ENCODE measurements at places on chromosomes 7 and 10.
A peak's percentile ranks its signal among the peaks of the same experiment; 100 is the strongest.

DNA sequence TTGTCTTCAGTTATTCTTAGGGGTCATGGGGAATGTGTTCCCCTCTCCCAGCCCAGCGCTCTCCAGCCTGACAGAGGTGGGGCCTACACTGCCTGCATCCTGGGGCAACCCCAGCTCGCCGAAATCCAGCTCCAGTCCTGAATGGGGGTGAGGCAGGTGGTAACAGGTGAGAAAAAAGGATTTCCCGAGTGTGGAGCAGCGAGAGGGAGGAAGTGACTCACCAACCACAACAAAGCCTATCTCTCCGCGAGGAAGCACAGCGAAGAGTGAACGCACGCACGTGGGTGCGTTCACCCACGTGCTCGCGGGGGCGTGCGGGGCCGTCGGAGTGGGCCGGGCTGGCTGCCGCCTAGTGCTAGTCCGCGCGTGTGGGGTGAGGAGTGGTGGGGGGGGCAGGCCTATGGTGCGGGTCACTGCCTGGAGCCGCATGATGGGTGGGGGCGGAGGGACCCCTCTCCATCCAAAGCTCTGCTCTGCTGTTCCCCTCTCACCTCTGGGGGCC is 855 bp upstream of the PALD1 start:
- DNase-seq, result peak; percentile 59

GRCh38 chr10:57754803-57755202 is 512.9 kb downstream of the IPMK start:
- DNase-seq, result no peak

- no peak for DNase-seq
Measured at GRCh38 chr7:113622796-113623195, 296.0 kb downstream of the PPP1R3A start.

- DNase-seq, result no peak
Measured at GRCh38 chr10:70649526-70649925, 22.8 kb upstream of the ADAMTS14 start.

DNA sequence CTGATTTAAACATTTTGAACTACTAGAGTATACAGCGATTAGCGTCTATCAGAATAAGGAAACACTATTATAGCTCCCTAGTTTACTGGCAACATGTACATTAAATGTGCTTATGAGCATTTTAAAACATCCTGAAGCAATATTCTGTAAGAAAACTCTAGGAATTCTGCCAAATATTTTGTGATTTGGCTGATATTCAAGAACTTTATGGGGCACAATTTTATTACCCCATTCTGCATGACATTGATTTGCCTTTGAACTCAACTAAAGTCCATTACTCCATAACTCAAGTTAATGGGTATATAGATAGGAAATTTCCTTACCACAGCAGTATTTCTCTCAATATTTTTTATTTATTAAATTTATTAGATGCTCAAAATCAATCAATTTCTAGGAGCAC is 369.9 kb upstream of the KCND2 start:
- DNase-seq, result no peak

- DNase-seq, result no peak
Measured at GRCh38 chr7:105602325-105603305, 21.3 kb upstream of the EFCAB10 start.

DNA sequence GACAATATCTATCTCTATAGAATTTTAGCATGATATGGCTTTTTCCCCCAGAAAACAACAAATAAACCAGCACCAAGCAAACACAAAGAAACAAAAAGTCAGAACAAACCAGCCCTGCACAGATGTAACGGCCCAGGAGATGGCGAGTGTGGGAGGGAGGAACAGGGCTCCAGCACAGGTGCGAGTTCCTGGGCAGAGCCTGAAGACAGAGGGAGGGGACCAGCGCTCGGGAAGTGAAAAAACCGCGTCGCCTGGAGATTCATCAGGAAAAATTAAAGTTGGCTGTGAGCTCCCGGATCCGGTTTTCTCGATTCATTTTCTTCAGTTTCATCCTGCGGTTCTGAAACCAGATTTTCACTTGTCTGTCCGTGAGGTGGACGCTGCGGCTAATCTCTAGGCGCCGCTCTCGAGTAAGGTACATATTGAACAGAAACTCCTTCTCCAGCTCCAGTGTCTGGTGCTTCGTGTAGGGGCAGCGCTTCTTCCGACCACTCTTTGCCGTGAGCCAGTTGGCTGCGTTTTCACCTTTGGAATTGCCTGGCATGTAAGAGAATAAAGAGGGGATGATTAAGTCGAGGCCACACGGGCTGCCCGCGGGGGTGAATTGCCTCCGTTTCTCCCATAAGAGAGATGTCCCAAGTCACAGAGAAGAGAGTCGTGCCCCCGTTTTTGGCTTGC is 2.3 kb downstream of the HOXA10 start:
- no peak for DNase-seq

- no peak for DNase-seq
Measured at GRCh38 chr10:74973741-74974392, 137.6 kb upstream of the SAMD8 start.

DNA sequence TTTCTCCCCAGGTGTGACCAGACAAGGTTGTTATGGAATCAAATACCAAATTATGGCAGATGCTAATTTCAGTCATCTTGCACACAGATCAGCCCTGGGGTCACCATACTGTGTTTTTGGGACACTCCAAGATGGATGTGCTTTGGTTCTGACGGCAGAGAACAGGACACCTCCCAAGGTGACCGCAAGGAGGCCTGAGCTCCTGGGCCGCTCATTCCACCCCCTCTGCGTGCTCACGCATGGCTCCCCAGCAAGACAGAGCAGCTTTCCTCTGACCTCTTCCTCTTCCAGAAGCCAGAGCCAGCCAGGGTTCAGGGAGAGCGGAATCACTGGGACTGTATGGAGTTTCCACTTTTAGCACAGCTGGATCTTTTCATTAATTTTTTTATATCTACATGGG is 402.8 kb downstream of the DNAJB6 start:
- no peak for DNase-seq

- DNase-seq, result no peak
Measured at GRCh38 chr7:150738092-150738491, 874 bp downstream of the GIMAP5 start.

GRCh38 chr7:128755075-128755818 is 16.1 kb downstream of the CALU start:
- DNase-seq, result no peak

DNA sequence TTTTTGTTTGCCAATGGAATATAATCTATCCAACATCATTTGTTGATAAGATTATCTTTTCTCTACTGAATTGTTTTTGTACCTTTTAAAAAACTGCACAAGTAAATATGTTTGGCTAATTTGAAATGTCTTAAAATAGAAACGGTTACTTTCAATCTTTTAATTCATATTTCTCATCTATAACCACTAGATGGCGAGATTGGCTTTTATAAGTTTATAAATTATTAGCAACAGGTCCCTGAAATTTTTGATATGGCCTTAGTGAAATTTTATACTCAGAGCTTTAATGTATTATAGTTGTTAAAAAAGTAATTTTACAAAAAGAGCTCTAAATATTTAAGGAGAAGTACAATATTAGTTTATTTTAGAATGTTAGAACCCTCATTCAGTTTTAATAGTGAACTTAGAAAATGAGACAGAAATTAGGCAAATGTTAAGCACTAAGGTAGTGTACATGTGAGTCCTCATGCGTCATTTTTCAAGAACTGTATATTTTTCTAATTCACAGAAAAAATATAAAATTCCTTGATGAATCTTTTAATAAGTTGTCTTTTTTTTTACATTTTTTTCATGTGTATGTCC is 592.5 kb downstream of the ARL4A start:
- DNase-seq, result no peak

GRCh38 chr7:23514755-23515154 is 17.0 kb downstream of the TRA2A start:
- no peak for DNase-seq

GRCh38 chr10:129940617-129941198 is 23.4 kb downstream of the EBF3 start:
- no peak for DNase-seq

GRCh38 chr10:4067931-4068561 is 283.0 kb upstream of the KLF6 start:
- no peak for DNase-seq

DNA sequence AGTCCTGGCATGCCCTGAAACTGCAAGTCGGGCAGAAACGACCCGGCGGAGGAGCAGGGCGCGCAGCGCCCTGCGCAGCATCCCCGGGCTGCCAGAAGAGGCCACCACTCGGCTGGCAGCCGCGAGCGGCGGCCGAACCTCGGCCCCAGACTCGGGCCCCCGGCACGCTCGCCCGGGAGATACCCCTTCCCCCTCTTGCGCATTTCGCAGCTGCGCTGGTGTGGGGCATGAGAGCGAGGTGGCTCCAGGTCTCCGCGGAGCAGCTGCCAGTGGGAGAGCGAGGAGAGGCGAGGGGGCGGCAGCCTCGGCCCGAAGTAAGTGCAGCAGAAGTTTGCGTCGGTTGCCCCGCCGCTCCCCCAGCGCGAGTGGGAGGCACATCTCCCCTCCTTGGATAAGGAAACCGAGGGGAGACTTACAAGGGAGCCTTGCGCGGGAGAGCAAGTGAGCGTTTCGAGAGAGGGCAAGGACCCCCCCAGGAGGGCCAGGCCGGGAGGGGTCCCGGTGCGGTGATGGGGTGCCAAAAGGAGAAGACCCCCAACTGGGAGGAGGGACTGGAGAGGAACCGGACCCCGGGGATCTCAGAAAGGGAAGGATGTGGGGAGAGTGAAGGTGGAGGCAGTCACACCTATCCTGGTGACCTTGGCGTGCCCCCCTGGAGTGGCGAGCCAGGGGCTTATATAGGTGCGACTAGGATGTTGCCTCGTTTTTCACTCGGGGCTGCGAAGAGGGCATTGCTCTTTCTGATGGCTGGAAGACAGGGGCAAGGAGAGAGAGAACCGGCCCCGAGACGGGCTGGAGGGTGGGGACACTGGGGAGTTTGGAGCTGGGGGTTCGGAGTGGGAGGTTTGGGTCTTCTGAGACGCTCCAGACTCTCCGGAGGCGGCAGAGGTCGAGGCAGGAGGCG is 256.3 kb downstream of the OTUD1 start:
- DNase-seq, result no peak

DNA sequence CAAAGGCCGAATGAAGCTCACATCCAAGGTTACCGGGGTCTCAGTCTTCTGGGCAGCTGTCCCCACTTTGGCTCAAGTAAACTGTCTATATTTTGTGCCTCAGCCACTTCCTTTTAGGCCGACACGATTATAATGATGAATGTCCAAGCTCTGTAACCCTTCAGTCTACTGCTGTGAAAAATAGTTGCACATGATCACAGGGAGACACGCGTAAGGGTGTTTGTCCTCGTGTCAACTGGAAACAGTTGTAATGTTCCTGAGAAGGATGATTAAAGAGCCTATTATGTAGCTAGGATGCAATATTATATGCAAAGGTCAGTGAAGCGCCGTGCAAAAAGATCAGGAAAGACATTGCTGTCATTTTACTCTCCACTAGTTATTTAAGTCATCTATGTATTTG is 559.9 kb downstream of the SDK1 start:
- DNase-seq, result no peak

DNA sequence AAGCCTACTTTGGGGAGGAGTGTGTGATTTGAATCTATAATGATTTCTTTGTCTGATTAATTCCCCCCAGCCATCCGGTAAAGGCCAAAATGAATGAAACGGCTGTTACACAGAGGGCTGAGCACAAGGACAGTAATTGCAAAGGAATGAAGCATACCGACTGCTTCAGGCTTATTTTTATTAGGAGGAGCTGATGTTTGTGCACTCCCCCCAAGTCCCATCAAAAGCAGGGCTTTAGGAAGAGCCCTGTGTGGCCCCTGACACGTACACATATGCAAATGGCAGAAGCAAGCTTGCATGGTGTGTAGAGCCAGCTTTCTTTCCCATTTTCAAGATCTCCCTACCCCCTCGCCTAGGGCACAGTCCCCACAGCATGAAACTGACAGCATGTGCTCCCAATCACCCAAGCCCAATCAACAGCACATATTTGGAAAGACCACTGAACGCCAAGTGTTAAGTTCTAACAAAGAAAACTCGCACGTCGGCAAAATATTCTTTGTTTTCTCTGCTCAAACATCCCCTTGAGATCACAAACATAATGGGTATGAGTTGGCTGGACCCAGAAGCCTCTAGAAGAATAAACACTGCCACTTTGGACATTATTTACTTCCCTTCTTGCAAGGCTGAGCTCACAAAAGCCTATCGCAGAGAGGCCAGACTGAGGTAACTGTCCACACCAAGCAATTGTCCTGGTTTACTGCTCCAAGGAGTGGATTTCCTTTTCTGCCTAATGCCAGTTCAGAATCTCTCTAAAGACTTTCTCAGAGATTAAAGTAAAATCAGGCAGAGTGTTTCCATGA is 143.0 kb downstream of the CUBN start:
- no peak for DNase-seq

DNA sequence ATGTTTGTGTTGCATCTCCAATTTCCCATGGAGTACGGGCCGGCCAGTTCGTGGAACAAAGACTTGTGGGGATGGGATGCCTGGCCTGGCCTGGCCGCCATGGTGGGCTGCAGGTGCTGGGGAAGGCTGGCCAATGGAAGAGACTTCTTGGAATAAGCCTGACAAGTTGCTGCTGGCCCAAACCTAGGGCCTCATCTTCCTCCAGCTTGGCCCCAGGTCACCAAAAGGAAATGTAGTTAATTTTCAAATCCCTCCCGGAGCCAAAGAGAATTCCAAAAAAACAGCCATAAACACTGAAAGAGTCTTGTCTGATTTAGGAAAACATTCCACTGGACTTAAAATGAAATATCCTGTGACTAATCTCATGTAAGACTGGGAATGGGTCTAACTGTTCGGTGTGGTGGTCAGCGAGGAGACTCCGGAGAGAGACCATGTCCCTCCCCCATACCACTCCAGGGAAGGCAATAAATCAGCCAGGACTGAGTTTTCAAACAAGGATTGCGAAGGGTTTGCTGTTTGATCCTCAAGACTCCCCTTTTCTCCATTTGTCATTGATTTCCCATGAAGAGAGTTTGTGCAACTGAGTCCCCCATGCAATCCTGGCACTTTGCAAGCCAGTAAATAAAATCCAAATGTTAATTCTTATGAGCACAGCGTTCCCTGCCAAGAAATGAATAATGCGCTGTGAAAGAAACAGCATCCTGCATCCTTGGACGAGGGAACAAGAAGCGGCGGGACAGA is 128.7 kb upstream of the HABP2 start:
- no peak for DNase-seq

DNA sequence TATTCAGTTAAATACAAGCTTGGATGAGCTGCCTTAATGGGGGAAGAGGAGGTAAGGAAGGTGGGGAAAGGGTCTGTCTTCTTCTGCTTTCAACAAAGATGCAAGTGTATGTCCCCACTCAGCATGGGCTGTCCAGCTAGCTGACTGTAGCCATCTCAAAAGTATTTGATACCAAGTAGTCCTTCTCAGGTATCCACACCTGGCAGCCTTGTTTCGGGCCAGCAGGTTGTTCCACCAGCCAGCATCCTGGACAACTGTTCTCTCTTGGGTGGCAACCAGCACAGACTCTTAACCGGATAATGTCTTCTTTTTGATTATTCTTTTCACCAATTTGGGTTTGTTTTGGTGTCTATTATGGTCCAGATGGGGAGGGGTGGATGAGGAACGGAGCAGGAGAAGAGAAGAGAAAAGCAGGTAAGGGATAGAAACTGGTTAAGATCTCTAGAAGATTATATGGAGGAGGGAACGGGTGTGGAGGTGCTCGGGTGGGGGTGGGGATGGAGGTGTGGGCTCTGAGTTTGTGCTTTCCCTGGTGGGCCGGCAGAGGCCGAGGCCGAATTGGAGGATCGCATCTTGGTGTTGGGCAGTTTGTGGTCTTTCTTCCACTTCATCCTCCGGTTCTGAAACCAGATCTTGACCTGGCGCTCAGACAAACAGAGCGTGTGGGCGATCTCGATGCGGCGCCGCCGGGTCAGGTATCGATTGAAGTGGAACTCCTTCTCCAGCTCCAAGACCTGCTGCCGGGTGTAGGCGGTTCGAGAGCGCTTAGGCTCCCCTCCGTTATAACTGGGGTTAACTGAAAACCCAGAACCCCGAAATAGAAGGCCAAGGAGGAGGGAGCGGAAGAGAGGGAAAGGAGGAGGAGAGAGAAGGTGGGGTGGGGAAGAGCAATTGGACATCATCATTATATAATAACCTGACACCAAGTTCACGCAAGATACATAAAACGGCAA is 1.5 kb downstream of the HOXA4 start:
- no peak for DNase-seq
